ENCODE measurements at places on chromosomes 5 and 9. TPM values are rescaled to one million over a fixed set of nuclear protein-coding genes. Genes with fewer than 3 reads are reported as not detected.

Gene GARIN3
- not detected for total RNA-seq

Gene SLC1A3
- total RNA-seq, result 1.2 TPM

Gene IFNA13
- not detected for total RNA-seq

Gene IL9
- total RNA-seq, result 3.0 TPM

Gene ROR2
- total RNA-seq, result not detected

Gene TAL2
- not detected for total RNA-seq

Gene PPP3R2
- total RNA-seq, result not detected

Gene RAB3C
- total RNA-seq, result not detected

Gene CCDC192
- total RNA-seq, result not detected

Gene PALM2AKAP2
- total RNA-seq, result not detected

Gene SAXO1
- total RNA-seq, result not detected

Gene ZBTB5
- 8.5 TPM for total RNA-seq

Gene SLC6A7
- total RNA-seq, result not detected

Gene CDK7
- total RNA-seq, result 37.9 TPM

Gene IFNA2
- total RNA-seq, result not detected

Gene RPL12
- 1,282 TPM for total RNA-seq

Gene ZNF366
- total RNA-seq, result not detected

Gene CDHR2
- total RNA-seq, result 0.33 TPM

Gene KIAA1958
- 3.5 TPM for total RNA-seq

Gene GNA14
- total RNA-seq, result 0.45 TPM

Gene MARCHF3
- 19.2 TPM for total RNA-seq

Measured in natural killer cell treated with Interleukin-12 subunit alpha and Interleukin-12 subunit beta and Interleukin-15 and Interleukin-18, amount 100 ng/mL, for 72 hours (primary cell).